NCI-H1694 treated with DMSO at 0.1 percent for 48 hours (cell line): ENCODE measurements at places on chromosomes 5 and 9.

GRCh38 chr9:6926436-6926835 lies 168.7 kb downstream of the KDM4C start:
- no peak for DNase-seq

GRCh38 chr9:127283917-127284497 lies 19.4 kb downstream of the GARNL3 start:
- DNase-seq = no peak

DNA sequence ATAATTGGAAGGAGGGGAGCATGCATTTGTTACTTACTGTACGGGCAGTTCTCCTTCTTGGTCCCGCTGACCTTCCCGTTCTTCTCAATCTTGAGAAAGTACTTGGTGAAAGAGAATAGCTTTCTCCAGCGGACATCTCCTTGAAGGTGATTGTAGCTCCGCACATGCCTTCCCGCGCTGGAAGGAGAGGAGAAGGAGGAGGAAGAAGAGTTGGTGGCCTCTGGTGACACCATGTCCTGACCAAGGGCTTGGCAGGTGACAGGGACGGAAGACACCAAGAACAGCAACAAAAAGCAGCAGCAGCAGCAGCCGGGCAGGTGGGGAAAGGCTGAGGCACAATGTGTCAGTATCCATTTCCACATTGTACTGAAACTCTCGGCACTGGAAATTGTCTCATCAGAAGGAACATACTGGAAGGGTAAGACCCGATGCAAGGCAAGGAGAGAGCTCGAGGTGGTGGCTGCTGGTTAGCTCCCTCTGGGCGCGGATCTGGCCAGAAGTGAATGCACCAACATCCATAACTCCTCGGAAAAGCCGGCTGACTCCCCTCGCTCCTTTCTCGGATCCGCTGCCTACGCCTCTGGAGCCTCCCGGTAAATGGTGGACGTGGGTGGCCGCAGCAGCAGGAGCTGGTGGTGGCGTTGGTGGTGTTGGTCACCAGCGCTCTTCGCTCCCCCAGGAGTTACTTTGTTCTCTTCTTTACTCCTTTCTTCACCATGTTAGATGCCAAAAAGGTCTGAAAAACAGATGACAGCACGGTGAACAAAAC lies 715 bp downstream of the FGF10 start:
- DNase-seq = no peak

- no peak for DNase-seq
Observed at GRCh38 chr5:80033513-80033912, 1.6 kb upstream of the THBS4 start.

DNA sequence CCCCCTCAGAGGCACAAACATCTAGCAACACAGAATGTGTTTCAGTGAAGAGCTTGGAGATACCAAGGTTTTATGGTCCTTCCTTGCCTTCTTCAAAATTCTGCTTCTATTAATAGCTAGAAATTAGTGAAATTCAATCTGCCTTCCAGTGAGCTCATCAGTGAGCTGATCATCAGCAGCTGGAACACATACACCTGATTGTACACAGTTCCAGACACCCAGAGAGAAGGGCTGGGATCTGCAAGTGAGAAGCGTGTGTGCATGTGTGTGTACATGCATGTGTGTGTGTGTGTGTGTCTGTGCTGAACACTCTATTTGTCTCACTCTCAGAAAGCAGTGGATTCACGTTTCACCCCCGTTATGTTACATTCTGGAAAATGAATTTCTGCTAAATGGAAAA lies 28.5 kb downstream of the CFAP90 start:
- no peak for DNase-seq

- DNase-seq = no peak
Observed at GRCh38 chr5:42032137-42032536, 107.1 kb downstream of the FBXO4 start.

GRCh38 chr5:854966-855743 lies 4.4 kb upstream of the ZDHHC11 start:
- DNase-seq = no peak

DNA sequence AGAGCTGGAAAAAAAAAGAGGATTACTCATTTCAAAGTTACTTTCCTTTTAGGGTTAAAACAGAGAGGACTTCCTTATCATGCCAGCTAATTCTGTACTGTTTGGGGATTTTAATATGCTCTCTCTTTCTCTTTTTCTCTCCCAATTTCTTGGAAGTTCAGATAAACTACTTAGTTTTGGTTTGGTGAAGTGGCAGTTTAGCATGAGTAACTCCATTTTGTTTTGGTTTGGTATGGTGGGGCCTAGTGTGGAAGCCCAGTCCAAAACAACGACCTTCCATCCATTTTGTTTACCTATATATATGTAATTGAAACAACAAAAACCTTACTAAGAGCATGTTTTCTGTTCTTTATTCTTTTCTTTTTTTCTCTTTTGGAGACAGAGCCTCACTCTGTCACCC lies 3.7 kb upstream of the BSPRY start:
- no peak for DNase-seq

DNA sequence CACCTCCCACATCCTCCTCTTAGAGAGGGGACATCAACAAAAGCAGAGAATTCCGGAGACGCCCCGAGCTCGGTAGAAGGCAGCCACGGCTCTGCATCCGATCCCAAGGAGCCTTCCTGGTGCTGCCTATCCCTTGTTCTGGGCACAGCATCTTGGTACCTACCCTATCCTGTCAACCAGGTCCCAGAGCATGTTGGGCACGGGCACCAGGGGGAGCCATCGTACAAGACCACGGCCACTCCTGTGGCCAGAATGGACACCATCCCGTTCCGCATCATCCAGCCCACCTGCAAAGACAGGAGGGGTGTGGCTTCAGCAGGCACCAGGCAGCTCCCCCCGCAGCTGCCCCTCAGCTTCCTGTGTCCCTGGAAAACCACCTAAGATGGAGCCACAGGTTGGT lies 62.7 kb upstream of the ZNF354A start:
- no peak for DNase-seq

DNA sequence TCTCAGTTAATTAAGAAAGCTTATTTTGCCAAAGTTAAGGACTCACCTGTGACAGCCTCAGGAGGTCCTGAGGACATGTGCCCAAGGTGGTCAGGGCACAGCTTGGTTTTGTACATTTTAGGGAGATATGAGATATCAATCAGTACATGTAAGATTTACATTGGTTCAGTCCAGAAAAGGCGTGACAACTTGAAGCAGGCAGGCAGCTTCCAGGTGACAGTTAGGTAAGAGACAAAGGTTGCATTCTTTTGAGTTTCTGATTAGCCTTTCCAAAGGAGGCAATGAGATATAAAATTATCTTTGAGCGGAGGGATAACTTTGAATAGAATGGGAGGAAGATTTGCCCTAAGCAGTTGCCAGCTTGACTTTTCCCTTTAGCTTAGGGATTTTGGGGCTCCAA lies 47.8 kb downstream of the SLC1A1 start:
- no peak for DNase-seq
